Activated CD4-positive, alpha-beta T cell treated with anti-CD3 and anti-CD28 coated beads for 36 hours (primary cell): ENCODE measurements at places on chromosomes 16 and 17.

GRCh38 chr17:57900991-57901743, 51.3 kb upstream of the MRPS23 start:
- H3K27me3 ChIP-seq = no peaks in the 10 kb centered on the region
- peaks cover 3% of the 10 kb centered on the region for H3K4me1 ChIP-seq
- H3K4me3 ChIP-seq = no peak overlapping the region
- no peak for DNase-seq
- H3K36me3 ChIP-seq = no peaks in the 10 kb centered on the region

- no peak overlapping the region for H3K4me3 ChIP-seq
- no peaks in the 10 kb centered on the region for H3K4me1 ChIP-seq
- H3K27me3 ChIP-seq = no peaks in the 10 kb centered on the region
- DNase-seq = no peak
- H3K36me3 ChIP-seq = peaks cover 6% of the 10 kb centered on the region
These were observed 106.9 kb downstream of the BANP start for GRCh38 chr16:88058136-88058535.

DNA sequence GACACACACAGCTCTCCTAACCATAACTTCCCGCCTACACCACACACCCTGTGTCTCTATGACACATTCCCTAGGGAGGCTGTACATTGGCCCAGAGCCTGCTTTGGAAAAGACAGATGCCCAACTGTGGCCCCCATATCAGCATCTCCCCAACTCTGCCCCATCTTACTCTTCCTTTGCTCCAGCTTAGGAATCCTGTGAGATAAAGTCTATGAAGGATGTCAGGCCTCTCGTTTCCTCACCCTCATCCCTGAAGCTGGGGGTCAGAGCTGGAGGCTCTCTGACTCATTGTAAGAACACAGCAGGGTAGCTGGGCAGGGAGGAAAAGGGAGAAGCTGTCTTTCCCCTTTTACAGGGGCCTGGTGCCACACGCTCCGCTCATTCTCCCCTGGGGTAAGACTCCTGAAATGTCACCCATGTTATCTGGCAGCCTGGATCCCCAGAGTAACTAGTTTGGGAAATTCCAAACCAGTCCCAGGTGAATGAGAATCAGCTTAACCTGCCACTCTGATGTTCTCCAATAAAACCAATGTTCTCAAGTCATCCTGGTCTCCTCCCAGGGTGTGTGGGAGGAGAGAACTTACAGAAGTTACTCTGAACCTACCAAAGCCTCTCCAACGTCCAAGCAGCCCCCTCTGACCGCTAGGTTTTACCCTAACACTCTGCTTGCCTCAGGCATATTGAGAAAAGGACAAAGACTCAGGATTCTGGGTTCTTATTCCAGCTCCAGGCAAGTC, 2.8 kb downstream of the RAPGEFL1 start:
- H3K4me3 ChIP-seq = no peak overlapping the region
- peaks cover 7% of the 10 kb centered on the region for H3K36me3 ChIP-seq
- no peak for DNase-seq
- no peaks in the 10 kb centered on the region for H3K27me3 ChIP-seq
- no peak overlapping the region for H3K27ac ChIP-seq

DNA sequence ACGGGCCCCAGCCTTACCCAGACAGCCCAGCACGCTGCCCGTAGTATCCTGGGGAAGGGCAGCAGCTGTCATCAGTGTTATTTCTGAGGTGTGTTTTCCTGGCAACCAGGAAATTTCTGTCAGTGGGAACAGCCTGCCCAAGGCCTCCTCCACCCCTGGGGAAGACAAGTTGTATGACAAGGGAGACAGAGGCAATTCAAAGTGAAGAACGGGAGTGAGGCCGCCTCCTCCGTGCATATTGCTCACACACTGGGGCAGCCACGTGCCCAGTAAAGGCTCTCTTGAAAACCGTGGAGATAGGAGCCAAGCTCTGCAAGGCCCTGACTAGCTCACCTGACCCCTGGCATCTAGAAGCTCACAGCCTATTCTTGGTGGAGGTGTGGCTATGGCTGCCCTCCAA, 57.6 kb downstream of the RAI1 start:
- no peak overlapping the region for H3K27ac ChIP-seq
- H3K27me3 ChIP-seq = no peaks in the 10 kb centered on the region
- H3K4me3 ChIP-seq = no peak overlapping the region
- no peak for DNase-seq
- no peaks in the 10 kb centered on the region for H3K36me3 ChIP-seq
- peaks cover 28% of the 10 kb centered on the region for H3K4me1 ChIP-seq

GRCh38 chr17:1880851-1881630, 51.2 kb downstream of the RPA1 start:
- no peak overlapping the region for H3K27ac ChIP-seq
- no peak for DNase-seq
- H3K36me3 ChIP-seq = peaks cover 54% of the 10 kb centered on the region
- no peaks in the 10 kb centered on the region for H3K27me3 ChIP-seq

- H3K4me3 ChIP-seq = no peak overlapping the region
- peak overlapping the region; percentile 64 for H3K27ac ChIP-seq
- DNase-seq = peak; percentile 43
These were observed 30.7 kb downstream of the CDRT4 start for GRCh38 chr17:15436473-15437302.

DNA sequence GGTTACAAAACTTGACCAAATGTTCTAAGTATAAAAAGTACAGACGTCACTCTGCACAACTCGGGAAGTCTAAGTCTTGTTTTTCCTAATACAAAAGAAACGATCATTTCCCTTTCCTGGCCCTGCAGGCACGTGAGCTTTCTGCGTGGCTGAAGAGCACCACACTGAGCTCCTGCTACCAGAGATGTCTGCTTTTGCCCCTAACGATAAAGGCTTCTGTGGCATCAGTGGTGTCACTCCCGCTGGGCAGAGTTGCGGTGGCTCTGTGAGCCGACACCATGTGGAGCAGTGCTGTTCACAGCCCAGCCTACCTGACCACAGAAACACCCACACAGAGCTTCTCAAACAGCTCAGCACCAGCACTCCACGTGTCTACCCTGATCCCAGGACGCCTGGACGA, 20.5 kb downstream of the EMC8 start:
- H3K27ac ChIP-seq = no peak overlapping the region
- no peaks in the 10 kb centered on the region for H3K27me3 ChIP-seq
- peaks cover 32% of the 10 kb centered on the region for H3K36me3 ChIP-seq
- no peak overlapping the region for H3K4me3 ChIP-seq

DNA sequence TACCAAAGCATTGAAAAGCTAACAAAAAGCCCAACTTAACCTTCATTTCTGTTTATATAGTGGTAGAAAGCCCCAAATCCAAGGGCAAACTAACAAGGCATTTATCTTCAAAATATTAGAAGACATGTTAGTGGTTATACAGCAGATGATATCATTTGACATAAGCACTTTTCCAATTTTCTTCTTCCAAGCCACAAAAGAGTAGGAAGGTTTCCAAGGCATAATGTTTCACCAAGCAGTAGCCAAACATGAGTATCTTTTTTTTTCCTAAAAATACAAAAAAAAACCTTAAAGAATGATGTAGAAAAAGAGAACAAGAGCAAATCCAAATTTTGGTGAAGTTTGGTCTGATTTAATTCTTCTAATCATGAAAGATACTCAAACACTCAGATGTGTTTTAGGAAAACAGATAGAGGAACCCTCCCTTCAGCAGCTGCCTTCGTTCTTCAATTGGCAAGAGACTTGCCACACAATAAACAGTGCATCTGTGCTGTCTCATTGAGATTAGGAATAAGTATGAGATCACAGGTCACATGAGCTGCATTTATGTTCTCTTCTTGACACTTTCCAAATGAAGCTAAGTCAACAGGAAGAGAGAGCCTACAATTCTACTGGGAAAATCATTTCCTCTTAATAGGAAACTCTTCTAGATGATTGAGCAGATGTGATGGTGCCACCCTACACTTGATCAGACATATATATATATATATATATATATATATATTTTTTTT, 106.7 kb downstream of the TTC19 start:
- DNase-seq = no peak
- H3K4me3 ChIP-seq = no peak overlapping the region
- peaks cover 17% of the 10 kb centered on the region for H3K36me3 ChIP-seq
- no peaks in the 10 kb centered on the region for H3K27me3 ChIP-seq
- H3K4me1 ChIP-seq = no peaks in the 10 kb centered on the region
- no peak overlapping the region for H3K27ac ChIP-seq

GRCh38 chr16:71426069-71426879, 15.6 kb downstream of the TLE7 start:
- peak overlapping the region; percentile 30 for H3K4me3 ChIP-seq
- H3K36me3 ChIP-seq = no peaks in the 10 kb centered on the region
- peak; percentile 66 for DNase-seq

DNA sequence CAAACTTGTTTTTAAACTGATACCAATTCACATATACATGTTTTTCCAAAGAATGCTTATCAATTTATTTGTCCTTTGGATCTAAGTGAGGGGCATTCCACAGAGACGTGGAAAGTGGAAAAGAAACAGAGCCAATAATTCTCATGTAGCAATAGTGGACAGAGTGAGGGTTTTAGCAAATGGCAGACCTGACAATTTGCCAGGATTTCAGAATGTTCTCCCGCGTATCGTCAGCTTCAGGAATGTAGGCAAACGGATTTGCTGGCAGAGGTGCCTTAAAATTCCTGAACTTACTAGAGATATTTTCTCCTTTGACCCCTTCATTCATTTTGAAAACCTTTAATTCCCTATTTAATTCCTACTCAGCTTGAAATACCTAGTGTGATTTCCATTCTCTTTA, 193.4 kb upstream of the CPHXL start:
- no peak for DNase-seq
- H3K4me3 ChIP-seq = no peak overlapping the region
- H3K36me3 ChIP-seq = no peaks in the 10 kb centered on the region
- no peaks in the 10 kb centered on the region for H3K4me1 ChIP-seq

- H3K27me3 ChIP-seq = peaks cover 48% of the 10 kb centered on the region
- peaks cover 4% of the 10 kb centered on the region for H3K4me1 ChIP-seq
- no peak overlapping the region for H3K27ac ChIP-seq
- no peaks in the 10 kb centered on the region for H3K36me3 ChIP-seq
These were observed 6.7 kb downstream of the CBX8 start for GRCh38 chr17:79789943-79790804.

GRCh38 chr16:18582902-18583301, 21.0 kb upstream of the NOMO2 start:
- no peak for DNase-seq
- no peak overlapping the region for H3K27ac ChIP-seq
- H3K27me3 ChIP-seq = no peaks in the 10 kb centered on the region
- H3K4me3 ChIP-seq = no peak overlapping the region
